CD8-positive, alpha-beta memory T cell (primary cell): ENCODE measurements at places on chromosomes 6 and 20.

GRCh38 chr20:45949542-45950329, 15.3 kb downstream of the PCIF1 start:
- DNase-seq = no peak

- no peak for DNase-seq
Observed at GRCh38 chr20:59192533-59192896, 28.9 kb downstream of the ZNF831 start.

- DNase-seq = no peak
Observed at GRCh38 chr20:15506311-15506710, 1066.9 kb downstream of the KIF16B start.

GRCh38 chr20:48705240-48706115, 122.3 kb downstream of the PREX1 start:
- no peak for DNase-seq

DNA sequence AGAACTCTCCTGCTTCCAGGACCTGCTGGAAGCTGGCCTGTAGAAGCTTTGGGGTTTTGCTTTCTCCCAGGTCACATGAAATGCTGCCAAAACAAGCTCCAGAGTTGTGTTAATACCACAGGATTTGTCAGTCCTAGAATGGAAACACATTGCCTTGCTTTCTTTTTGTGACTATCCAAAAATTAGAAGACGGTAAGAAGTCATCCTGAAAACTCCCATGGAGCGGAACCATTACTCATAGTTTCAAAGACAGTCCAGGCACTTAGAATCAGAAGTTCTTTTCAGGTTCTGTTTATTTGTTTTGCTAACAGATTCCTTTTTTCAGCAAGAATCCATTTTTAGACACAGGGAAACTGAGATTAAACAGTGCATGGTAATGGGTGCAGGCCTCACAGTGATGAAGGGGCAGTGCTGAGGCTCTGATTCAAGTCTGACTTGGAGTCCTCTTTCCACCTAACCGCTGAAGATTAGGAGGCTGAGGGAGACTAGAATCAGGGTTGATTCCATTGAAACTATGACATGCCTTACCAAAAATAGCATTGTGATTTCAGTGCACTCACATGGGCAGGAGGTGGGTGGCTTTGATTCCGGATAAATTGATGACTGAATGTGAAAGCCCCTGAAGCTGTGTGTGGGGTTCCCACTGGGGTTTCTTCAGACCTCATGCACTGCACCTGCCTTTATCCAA, 72.2 kb upstream of the NAA20 start:
- no peak for DNase-seq

GRCh38 chr6:80503660-80504059, 397.2 kb downstream of the BCKDHB start:
- DNase-seq = no peak

GRCh38 chr6:227812-228338, 64.4 kb upstream of the DUSP22 start:
- no peak for DNase-seq

GRCh38 chr6:29490055-29490454, 2.3 kb upstream of the MAS1L start:
- no peak for DNase-seq

DNA sequence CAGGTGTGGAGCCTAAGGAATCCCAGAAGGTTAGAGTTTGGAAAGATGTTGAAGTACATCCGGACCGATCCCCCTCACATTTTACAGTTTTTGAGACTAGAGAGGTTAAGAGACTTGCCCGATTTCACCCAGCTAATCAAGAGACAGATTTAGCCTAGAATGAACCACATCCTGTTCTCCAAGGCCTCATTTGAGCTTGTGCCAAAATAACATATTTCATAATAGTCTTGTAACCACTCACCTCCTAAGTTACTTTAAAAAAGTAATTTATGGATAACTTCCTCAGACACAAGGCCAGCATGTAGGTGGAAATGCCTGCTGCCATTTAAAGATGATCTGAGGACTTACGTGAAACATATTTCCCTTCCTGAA, 39.8 kb upstream of the ARHGAP18 start:
- peak; percentile 62 for DNase-seq

DNA sequence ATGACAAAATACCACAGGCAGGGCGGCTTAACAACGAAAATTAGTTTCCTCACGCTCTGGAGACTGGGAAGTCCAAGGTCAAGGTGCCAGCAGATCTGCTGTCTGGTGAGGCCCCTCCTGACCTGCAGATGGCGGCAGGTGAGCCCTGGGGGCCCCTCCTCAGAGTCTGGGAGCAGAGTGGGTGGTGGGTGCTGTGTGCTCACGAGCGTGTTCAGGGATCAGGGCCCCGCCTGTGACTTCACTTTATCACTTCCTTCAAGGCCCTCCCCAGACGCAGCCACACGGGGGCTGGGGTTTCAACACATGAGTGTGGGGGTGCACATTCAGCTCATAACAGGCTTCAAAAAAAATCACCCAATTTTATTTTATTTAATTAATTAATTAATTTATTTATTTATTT, 39.3 kb downstream of the SLC2A4RG start:
- DNase-seq = no peak

DNA sequence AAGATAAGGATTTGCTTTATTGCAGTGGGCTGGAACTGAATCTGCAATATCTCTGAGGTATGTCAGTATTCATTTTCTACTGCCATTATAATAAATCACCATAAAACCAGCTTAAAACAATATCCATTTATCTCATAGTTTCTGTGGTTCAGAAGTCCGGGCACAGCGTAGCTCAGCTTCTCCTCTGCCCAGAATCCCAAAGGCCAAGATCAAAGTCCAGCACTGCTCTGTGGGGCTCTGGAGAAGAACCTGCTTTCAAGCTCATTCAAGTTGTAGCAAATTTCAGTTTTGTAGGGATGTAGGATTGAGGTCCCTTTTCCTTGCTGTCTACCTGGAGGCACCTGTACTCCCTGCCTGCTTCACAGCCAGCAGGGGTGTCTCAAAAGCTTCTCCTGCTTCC, 339.9 kb upstream of the AGPAT4 start:
- DNase-seq = no peak

DNA sequence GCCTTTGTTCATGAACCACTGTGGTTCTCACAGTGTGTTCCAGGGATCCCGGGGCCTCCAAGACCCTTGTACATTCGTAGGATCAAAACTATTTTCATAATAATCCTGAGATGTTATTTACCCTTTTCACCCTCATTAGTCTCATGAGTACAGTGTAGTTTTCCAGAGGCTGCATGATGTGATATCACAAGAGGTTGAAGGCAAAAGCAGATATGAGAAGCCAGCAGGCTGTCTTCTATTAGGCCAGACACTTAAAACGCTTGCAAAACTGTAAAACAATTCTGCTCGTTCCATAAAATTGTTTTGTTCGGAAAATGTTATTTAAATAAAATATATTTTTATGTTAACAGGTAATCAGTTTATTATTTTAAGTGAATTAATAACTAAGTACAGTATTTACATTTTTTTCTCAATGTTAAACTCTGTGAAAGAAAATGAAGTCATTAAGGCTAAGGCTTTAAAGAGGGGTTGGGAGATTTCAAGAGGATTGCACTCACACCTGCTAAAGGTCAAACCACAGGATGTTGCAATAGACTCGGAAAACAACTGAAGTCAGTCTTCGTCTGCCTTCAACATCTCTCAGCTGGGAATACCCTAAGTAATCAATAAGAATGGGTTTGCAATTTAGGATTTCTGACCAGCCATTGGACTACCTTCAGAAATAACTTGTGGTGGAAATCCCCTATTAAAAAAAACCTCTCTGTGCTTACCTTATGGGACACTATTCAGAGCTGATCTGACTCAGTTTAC, 474.2 kb downstream of the KIF16B start:
- DNase-seq = no peak

DNA sequence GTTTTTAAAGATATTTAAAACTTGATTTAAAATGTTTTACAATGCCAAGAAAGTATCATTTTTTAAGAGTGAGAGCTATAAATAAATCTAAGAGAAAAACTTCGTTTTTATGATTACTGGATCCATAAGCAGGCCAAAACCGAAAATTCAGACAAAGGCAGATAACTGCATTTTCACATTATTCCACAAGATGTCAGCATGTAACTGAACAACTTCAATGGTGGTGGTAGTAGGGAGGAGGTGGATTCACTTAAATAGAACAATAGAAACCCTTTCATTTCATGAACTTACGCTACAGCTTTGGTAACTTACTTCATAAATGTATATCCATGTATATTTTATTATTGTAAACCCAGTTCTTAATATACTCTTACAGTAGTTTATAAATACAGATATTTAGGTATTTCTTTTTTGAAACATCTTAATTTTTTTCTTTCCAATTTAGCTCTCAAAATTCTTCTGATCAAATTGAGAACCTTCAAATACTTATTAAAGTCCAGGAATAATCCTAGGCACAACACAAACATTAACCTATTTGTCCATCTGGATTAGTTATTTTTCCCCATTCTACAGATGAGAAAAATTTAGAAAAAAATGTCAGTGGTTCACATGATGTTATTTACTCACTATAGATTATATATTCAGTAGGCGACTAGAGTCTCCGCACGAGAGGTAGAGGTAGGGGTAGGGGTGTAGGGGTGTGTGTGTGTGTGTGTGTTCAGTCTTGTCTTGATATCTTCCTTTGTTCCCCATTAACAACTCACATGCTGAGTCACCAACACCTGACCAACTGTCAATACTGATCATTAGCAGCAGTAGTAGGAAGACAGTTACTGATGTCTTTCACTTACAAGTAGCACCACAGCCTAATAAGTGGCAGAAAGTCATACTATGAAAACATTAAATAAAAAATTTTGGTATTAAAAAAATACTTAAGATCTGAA, 111.5 kb downstream of the ARHGAP18 start:
- DNase-seq = no peak

DNA sequence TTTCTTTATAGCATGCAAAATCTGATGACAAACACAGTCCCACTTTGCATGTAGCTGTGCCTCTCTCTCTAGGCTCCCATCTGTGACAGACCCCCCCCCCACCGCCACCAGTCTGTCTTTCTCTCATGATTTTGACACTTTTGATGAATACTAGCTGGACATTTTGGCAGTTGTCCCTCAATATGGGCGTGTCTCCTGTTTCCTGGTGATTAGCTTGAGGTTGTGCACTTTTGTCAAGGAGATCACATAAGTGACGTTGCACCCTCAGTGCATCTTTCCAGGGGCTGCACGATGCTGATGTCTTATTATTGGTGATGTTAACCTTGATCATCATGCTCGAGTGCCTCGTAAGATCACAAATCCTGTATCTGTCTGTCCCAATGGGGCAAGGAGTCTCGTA, 155.1 kb downstream of the EYA2 start:
- no peak for DNase-seq

DNA sequence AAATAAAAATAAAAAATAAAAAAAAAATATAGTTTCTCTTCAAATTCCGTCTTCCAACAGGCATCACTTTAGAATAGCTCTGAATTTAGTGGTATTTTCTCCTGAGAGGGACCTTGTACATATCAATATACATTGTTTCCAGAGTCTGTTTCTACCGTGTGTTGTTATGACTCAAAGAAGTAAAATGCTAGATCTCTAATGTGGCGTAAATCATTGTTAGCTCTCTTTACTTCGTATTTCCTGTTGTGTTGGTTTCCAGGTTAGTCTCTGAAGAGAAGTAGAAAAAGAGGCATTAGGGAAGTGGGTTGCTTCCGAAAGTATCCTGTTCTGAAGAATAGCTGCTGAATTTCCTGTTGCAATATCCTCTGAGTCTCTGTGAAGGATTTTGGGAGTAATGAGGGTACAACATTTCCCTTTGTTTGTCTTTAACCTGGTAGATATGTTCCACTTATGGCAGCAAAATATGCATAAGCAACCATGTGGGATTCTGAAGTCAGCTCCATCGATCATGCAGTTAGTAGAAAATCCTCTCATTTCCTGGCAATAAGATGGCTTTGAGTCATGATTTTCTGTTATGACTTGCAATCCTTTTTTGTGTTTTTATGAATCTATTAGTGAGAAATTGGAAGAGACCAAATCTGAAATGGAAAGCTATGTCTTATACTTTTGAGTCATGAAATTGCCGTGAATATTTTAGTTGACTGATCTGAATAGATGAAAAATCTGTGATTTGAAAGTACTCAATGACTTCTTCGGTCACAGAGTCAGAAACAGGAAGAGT, 42.0 kb upstream of the MCHR2 start:
- DNase-seq = no peak

- no peak for DNase-seq
Observed at GRCh38 chr20:18263723-18264122, 24.6 kb upstream of the ZNF133 start.

- no peak for DNase-seq
Observed at GRCh38 chr20:53149890-53150205, 177.7 kb downstream of the TSHZ2 start.

GRCh38 chr6:12990162-12990561, 273.6 kb downstream of the PHACTR1 start:
- DNase-seq = no peak

DNA sequence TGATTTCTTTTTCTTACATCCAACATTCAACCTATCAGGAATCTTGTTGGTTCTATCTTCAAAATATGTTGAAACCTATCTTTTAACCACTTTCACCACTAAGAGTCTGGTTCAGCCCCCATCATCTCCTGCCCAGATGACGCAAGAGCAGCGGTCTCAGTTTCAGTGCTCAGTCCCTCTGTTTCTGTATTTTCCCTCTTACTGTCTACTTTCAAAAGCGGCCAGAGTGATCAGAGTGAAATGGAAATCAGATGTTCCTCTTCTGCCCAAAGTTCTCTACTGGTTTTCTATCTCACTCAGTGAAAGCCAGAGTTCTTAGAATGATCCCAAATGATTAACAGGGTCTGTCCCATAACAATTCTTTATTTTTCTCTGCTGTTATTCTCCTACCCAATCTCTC, 147.9 kb upstream of the PDE7B start:
- no peak for DNase-seq

DNA sequence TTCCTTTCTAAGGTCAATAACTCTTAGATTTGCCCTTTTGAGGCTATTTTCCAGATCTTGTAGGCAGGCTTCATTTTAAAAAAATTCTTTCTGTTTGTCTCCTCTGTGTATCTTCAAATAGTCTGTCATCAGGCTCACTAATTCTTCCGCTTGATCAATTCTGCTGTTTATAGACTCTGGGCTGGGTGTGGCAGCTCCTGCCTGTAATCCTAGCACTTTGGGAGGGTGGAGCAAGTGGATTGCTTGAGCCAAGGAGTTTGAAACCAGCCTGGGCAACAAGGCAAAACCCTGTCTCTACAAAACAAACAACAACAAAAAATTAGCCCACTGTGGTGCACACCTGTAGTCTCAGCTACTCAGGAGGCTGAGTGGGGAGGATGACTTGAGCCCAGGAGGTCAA, 40.0 kb upstream of the SCP2D1 start:
- DNase-seq = no peak
